Hematopoietic multipotent progenitor cell treated with erythropoietin and hydrocortisone succinate and interleukin-3 and kit ligand, for 4 days (in vitro differentiated cells): ENCODE measurements at places on chromosomes 2 and 18.

- no peak for DNase-seq
Measured at GRCh38 chr18:63288311-63288710, 31.3 kb downstream of the BCL2 start.

DNA sequence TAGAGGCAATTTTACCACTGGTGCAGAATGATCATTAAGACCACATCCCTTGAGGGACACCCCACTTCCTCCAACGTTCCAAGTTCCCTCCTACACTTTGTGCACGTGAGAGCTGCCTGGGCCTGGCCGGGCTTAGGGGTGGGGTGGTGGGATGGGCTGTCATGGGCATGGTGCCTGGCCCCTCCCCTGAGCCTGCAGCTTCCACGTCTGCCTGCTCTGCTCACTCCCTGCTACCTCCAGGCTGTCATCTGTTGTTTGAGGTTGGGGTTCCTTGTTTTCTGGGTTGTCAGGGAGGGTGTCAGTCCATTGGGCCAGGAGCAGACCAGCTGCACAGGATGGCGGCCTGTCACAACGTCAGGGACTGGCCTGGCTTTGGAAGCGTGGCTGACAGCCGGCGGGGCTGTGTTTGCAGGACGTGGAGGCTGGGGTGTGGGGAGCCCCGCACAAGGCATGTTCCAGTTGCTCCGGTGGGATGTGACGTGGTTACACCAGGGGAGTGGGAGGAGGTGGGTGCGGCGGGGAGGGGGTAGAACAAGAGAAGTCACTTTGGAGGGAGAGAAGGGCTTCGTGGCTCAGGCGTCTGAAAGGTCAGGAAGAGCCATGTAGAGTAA, 72.3 kb downstream of the RTP5 start:
- DNase-seq = peak; percentile 78

- no peak for DNase-seq
Measured at GRCh38 chr2:230980468-230980867, 15.5 kb upstream of the SPATA3 start.

DNA sequence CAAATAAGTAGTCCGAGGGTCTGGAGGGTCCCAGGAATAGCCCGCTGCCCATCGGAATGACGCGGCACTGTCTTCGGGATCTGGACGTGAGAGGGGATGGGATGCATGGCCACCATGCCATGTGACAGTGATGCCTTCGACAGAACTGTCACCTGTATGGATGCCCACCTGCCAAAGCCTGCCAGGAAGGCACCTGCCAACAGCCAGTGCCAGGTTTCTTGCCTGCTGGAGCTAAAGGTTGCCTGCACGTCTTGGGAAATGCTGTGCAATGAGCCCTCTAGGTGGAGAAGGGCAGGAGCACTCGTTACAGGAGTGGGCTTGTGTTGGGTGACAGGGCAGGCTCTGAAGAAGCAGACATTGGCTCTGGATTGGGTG, 20.5 kb downstream of the GPR35 start:
- no peak for DNase-seq

DNA sequence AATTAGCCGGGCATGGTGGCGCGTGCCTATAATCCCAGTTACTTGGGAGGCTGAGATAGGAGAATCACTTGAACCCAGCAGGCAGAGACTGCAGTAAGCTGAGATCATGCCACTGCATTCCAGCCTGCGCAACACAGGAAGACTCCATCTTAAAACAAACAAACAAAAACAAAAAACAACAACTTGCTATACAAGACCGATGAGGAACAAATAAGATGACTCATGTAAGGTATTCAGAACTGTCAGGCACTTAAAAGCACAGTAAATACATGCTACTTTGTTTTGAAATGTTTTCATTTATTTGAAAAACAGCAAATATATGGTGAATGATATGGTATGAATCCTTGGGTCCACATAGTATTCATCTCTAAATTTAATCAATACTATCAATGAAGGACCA, 66.7 kb downstream of the TRIP12 start:
- DNase-seq = no peak

- DNase-seq = peak; percentile 92
Measured at GRCh38 chr2:129812071-129812470, 167.4 kb upstream of the RAB6C start.

GRCh38 chr18:24400587-24400986, 3.0 kb upstream of the OSBPL1A start:
- DNase-seq = no peak

DNA sequence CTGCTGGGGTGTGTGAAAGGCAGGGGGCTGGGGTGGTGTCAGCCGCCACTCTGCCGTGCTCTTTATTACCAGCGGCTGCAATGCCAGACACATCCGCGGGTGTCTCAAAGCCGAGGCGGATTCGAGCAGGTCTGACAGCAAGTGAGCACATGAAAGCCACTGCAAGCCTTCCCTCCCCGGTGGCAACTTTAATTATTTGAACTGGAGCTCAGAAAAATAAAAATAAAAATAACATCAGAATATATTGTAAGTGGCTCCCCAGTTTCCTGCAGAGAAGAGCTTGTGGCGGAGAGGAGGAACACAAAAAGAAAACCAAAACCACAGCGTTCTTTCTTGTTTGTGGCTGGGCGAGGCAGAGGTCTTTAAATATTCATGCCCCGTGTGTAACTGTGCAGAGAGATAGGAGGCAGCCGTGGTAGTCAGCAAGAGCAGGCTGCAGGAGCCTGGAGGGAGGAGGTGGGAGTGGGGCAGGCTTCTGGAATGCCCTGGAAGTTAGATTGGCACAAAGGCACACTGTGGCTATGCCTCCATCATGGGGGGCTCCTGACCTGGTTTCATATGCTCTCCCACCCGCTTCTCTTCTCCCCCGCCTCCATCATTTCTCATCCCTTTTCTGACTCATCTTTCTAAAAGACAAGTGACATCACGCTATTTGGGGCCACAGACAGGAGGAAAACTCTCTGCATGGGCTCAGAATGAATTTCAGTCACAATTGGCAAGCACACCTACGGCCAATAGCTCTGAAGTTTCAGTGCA, 199.8 kb downstream of the CLIP4 start:
- DNase-seq = peak; percentile 86

DNA sequence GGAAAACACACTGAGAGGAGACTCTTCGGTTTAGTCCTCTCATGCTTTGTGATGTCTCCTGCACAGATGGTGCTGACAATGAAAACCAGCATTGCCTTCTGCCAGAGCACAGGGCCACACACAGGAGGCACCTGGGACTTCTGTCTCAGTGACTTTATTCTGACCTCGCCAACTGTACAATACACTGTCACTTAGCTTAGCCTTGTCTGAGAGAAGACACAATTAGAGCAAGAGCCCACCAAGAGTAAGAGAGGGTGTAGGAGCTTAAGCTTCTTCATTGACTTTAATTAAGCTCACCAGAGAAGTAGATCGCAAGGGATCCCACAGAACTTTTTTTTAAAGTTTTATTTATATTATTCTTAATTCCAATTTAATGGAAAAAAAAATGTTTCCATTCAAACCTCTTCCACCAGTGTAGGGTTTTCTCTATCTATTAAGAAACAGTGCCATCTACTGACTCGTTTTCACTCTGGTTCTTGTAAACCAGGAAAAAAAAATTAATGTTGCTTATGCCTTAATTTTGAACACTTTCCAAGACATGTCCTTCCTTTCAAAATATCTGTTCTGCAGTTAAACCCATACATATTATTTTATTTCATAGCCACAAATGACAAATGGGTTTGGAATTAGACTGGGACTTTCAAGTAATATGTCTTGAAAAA, 42.4 kb upstream of the DDX18 start:
- peak; percentile 51 for DNase-seq

- DNase-seq = no peak
Measured at GRCh38 chr2:127044165-127044718, 62.7 kb downstream of the BIN1 start.

GRCh38 chr18:36756242-36756641, 72.6 kb downstream of the TPGS2 start:
- DNase-seq = no peak

- DNase-seq = peak; percentile 81
Measured at GRCh38 chr2:195658541-195658890, 1.5 kb downstream of the SLC39A10 start.

GRCh38 chr2:33069894-33070651, 123.3 kb downstream of the LTBP1 start:
- DNase-seq = no peak

- DNase-seq = no peak
Measured at GRCh38 chr2:69018678-69019095, 5.7 kb downstream of the ANTXR1 start.

GRCh38 chr2:105515581-105516415, 116.9 kb upstream of the FHL2 start:
- DNase-seq = peak; percentile 20

GRCh38 chr2:62040926-62041325, 135.5 kb downstream of the COMMD1 start:
- peak; percentile 80 for DNase-seq

GRCh38 chr18:27428716-27429475, 243.8 kb upstream of the CHST9 start:
- DNase-seq = no peak

- DNase-seq = no peak
Measured at GRCh38 chr2:188042412-188042811, 249.3 kb upstream of the GULP1 start.

DNA sequence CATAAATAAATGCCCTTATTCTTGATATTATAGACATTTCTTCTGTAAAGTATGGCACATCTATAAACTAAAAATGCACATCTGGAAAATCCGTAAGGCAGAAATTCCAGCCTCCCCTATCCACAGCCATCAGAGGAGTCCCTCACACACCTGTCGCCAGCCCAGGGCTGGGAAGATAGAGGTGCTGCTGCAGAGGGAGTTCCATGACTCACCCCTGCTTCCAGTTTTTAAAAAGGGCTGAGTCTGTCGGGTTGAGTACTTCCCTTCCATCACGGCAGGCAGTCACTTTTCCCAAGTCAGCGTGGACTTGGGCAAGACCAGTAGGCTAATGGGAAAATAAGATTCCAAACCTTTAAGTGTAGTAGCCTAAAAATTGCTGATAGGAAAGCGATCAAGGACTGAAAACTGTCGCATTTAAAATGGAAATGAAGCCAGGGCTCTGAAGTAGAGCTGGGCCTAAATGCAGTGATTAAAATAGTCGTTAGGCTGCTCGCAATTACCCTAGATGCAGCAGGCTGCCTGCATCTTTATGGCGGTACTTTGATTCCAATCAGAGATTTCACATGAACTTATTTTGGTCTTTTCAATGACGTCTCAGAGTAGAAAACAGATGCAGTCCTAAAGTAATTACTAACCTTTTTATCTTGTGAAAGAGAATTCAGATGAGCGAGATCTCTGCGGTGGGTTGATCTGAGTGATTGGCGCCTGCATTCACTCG, 280.5 kb downstream of the AGAP1 start:
- no peak for DNase-seq

- DNase-seq = no peak
Measured at GRCh38 chr2:44326548-44327264, 34.6 kb downstream of the PREPL start.

DNA sequence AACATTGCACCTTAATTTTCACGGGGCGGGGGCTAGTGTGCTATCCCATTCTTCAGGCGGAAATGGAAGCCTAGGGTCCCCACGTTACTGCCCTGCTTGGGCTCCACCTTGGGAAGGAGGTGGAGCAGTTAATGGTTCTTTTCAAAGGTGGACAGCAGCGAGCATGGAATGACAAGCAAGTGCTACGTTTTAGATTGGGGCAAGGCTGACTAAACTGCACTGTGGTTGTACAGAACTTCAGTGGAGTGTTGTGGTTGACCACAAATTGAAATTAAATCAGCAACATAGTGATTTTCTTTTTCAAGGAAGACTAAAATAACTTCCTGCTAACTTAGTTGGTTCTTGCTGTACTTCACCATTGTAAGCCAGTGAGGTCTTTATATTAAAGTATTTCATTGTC, 47.0 kb downstream of the CHRNA1 start:
- peak; percentile 65 for DNase-seq

GRCh38 chr2:213609570-213610170, 325.4 kb downstream of the SPAG16 start:
- no peak for DNase-seq

DNA sequence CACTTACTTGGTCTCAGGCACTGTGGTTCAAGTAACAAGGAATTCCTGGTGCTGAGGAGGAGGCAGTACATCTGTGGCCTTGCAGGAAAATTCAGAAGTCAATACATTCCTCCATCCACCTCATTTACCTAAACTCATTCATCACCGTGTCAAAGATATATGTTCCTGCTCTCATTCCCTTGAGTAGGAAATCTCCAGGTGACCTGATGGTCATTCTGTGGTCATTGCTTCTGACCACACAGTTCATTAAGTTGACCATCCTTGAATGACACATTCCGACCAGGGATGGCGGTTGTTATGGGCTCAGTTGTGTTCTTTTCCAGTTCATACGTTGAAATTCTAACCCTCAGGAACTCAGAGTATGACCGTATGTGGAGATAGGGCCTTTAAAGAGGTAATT, 2.1 kb upstream of the STK17B start:
- no peak for DNase-seq

GRCh38 chr2:202193881-202194353, 44.5 kb downstream of the SUMO1 start:
- DNase-seq = no peak

DNA sequence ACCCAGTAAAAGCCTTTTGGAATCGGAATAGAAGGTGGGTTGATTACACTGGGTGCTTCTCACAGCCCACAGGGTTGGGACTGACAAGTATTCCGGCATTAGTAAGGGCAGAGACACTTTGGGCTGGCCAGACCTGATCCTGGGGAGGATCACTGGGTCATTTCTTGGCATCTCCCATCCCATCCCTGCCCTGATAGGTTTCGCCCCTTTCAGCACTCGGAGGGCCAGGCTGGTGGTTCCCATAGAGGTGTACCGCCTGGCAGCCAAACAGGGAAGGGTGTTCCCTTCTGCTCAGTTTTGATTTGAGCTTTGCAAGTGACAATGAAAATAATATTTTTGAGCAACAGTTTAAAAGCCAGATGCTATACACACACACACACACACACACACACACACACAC, 37.3 kb downstream of the CYP1B1 start:
- DNase-seq = no peak

- DNase-seq = peak; percentile 73
Measured at GRCh38 chr2:106085181-106085940, 108.7 kb downstream of the UXS1 start.

DNA sequence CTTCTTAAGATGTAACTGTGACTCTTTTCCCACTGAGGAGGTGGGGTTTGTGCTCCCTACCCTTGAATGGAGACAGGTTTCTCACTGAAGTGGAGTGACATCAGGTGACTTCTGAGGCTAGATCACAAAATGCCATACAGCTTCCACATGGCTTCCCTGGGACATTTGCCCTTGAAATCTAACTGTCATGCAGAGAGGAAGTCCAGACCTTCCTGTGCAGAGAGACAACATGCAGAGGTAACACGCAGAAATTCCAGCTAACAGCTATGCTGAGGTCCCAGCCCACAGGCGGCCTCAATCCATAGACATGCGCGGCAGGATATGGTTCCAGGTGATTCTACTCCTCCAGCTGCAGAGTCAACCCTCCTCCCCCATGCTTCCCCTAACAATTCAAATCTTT, 119.0 kb downstream of the TRIB2 start:
- no peak for DNase-seq

GRCh38 chr2:207928079-207928478, 97.2 kb downstream of the PLEKHM3 start:
- DNase-seq = no peak

DNA sequence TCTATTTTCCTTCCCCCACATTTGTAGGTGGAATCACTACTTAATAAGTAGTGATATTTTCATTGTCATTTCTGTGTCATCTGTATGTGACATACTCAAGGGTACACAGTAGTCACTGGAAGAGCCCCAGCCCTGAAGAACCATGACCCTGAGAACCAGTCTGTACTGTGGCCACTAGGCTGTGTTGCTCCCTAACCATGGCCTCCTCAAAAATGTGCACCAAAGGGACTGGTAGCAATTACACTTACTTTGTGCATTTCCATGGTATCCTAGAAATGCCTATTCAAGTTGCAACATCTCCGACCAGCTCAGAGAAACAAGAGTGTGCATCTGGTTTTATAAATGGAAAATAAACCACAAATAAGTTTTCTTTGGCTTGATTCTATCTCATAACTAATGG, 155.1 kb downstream of the DOCK10 start:
- DNase-seq = peak; percentile 25
